ENCODE measurements at places on chromosomes 16 and 17.

DNA sequence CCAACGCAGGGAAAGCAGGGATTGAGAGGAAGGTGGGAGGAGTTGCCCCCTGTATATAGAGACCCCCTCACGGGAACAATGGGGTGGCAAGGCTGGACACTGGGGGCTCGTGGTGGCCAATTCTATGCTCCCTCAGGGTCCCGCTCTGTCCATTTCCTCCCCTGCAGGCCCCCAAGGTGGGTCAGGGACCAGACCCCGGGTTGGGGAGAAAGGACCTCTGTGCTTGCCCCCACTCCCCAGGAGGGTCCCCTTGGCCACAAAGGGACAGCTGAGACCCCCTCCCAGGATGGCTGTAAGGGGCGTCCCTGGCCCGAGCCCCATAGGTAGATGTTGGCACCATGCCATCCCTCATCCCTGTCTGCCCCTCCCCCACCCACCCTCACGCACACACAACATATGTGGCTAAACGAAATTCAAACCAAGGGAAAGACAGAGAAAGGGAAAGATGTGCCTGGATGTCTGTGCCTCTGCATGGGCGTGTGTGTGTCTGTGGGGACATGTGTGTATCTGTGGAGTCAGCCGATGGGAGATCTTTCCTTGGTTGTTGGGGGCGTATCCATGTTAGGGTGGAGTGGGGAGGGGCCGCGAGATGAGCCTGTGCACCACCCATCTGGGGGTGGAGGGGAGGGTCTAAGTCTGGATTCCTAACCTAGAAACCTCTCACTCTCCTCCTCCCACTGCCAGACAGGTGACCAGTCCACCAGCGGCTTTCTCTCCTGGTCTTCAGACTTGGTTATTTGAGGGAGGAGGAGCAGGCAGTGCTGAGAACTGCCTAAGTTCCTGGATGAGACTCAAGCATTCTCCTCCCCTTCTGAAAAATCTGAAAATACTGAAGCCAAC, 642 bp upstream of the NEUROD2 start:
- peaks cover 49% of the 10 kb centered on the region for H3K36me3 ChIP-seq
- peaks cover 100% of the 10 kb centered on the region for H3K27me3 ChIP-seq
- peak; percentile 88 for DNase-seq
- H3K27ac ChIP-seq: no peak overlapping the region

- peak overlapping the region; percentile 64 for H3K4me3 ChIP-seq
- H3K36me3 ChIP-seq: peaks cover 98% of the 10 kb centered on the region
- H3K27me3 ChIP-seq: no peaks in the 10 kb centered on the region
- peak; percentile 91 for DNase-seq
Observed at GRCh38 chr17:50064253-50065001, 8.5 kb downstream of the ITGA3 start.

DNA sequence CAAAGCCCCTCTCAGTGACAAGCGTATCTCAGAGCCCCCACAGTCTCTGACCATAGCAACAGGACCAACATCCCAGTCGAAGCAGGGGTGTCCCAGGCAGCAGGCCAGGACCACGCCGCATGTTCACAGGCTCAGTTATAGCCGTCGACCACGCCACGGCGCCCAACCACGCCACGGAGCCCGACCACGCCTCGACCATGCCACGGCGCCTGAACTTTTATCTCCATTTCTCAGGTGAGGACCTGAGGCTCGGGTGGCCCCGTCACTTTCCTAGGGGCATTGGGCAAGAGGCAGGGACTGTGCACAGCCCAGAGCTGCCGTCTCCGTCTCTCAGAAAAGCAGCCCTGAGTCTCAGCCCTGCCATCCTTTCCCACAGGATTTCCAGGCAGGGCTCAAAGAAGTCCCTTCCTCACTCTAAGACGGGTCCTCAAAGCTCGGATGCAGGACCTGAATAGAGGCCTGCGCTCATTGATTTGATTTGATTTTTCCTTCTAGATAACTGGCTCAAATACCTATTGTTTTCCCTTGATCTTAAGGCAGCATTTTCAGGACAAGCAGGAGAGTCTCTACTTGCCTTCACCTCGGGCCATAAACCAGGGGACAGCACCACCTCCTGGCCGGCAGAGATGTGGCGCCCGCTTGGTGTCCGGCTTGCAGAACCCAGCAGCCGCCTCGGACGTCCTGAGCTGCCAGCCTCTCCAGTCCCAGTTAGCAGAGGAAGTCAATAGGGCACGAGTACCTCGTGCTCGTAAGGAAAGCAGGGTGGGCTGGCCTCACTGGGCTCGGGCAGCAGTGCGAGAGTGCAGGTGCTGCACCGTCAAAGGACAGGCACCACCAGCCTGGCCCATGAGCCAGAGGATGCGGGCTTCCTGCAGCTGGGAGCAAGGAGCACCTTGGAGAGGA, 38.8 kb downstream of the C16orf95 start:
- DNase-seq: peak; percentile 90
- no peaks in the 10 kb centered on the region for H3K36me3 ChIP-seq
- H3K4me3 ChIP-seq: peak overlapping the region; percentile 57
- peaks cover 66% of the 10 kb centered on the region for H3K27me3 ChIP-seq

DNA sequence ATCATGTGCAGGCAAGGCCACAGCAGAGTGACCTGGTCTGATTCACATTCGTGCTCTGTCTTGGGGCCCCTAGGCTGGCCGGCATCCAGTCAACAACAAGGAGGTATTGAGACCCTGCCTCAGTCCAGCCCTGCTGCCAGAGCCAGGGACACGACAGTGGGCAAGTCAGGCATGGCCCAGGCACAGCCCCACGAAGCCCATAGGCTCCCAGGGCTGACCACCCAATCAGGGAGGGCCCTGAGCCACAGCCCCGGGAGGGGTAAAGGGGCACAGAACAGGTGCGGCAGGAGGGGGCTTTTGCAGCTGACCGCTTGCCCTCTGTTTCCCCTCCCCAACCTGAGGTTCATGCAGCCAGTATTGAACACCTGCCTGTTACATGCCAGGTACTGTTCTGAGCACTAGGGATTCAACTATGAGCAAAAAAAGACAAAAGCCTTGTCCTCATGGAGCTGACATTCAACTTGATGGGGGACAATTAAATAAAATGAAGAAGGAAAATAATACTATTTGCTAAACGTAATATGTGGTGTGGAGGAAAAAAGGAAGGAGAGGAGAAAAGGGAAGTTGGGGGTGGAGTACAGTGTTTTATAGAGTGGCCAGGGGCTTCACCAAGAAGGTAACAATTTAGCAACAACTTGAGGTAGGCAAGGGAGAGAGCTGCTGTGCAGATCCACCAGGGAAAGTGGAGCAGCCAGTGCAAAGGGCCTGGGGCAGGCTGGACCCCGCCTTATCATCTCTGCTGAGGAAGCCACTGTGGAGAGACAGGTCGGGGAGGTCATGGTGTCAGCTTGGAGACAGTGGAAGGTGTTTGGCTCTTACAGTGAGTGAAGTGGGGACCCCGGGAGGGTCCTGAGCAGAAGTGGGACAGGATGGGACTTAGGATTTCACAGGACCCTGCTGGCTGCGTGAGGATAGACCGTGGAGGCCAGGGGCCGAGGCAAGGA, 6.1 kb downstream of the DRC3 start:
- H3K27me3 ChIP-seq: peaks cover 10% of the 10 kb centered on the region
- H3K27ac ChIP-seq: no peak overlapping the region

GRCh38 chr17:39573447-39574298, 34.0 kb downstream of the NEUROD2 start:
- DNase-seq: peak; percentile 93
- peak overlapping the region; percentile 74 for H3K27ac ChIP-seq
- H3K4me1 ChIP-seq: peaks cover 7% of the 10 kb centered on the region

DNA sequence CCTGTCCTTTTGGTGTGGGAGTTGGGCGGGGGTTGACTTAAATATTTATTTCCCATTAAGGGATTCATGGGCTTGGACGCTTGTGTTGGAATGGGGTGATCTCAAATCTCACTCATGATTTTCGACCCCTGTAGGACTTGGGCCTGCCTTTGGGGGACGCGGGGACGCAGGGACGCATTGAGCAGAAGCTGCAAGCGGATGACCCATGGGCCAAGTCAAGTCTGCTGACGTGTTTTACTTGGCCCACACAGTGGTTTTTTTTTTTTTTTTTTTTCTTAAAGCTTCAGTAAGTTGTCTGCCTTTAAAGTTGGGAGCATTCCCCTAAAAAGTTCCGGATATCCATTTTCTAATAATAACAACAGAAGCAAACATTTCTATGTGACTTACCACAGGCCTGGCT, 28.9 kb downstream of the CMIP start:
- H3K27ac ChIP-seq: no peak overlapping the region
- H3K4me1 ChIP-seq: peaks cover 21% of the 10 kb centered on the region
- H3K4me3 ChIP-seq: no peak overlapping the region

- peaks cover 55% of the 10 kb centered on the region for H3K27me3 ChIP-seq
- H3K4me3 ChIP-seq: no peak overlapping the region
- no peaks in the 10 kb centered on the region for H3K36me3 ChIP-seq
- H3K27ac ChIP-seq: no peak overlapping the region
Observed at GRCh38 chr16:31351942-31352325, 3.0 kb upstream of the ITGAX start.

- H3K36me3 ChIP-seq: no peaks in the 10 kb centered on the region
- H3K4me1 ChIP-seq: no peaks in the 10 kb centered on the region
- H3K27me3 ChIP-seq: peaks cover 79% of the 10 kb centered on the region
- H3K27ac ChIP-seq: no peak overlapping the region
- DNase-seq: no peak
- no peak overlapping the region for H3K4me3 ChIP-seq
Observed at GRCh38 chr17:77679589-77679988, 278.9 kb upstream of the TNRC6C start.

GRCh38 chr16:21719283-21719682, 55.5 kb downstream of the OTOA start:
- no peak overlapping the region for H3K27ac ChIP-seq
- H3K36me3 ChIP-seq: no peaks in the 10 kb centered on the region
- H3K4me1 ChIP-seq: no peaks in the 10 kb centered on the region
- no peaks in the 10 kb centered on the region for H3K27me3 ChIP-seq

DNA sequence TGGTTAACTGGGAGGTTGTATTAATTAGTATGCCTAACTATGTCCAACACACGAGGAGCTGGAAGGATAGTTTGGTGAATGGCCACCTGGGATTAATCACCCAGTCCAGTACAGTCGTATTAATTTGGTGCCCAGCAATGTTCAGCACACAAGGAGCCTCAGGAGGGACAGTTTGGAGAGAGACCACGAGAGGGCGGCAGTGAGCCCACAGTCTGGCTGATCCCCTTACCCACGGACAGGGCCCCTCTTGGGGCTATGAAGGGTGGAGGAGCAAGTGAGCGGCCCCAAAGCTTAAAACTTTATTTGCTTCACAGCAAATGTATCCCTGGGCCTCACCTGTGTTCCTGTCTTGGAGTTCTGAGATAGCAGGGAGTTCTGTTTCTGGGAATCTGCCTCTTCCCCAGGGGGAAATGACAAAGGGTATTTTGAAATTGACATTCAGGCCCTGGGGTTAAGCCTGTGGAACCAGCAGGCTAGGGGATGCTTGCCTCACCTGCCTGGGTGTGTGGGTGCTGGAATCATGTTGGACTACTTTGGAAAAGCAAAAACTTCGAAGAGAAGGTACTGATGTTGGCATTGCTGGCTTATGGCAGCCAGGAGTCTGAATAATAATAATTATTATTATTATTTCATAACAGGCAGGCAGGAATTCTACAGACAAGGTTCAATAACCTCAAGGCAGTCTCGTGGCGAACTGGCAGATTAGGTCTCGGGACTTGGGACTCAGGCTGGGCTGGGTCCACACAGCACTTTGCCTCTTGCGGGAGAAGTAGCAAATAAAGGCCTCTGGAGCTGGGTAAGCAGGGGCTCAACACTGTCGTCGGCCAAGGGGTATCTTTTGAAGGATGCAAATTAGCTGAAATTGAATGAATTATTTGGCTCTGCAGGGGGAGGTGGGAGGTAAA, 227.6 kb upstream of the ASIC2 start:
- no peaks in the 10 kb centered on the region for H3K36me3 ChIP-seq
- H3K27me3 ChIP-seq: peaks cover 39% of the 10 kb centered on the region
- no peak overlapping the region for H3K4me3 ChIP-seq

- DNase-seq: no peak
- no peak overlapping the region for H3K4me3 ChIP-seq
- H3K27me3 ChIP-seq: peaks cover 59% of the 10 kb centered on the region
- no peaks in the 10 kb centered on the region for H3K36me3 ChIP-seq
- H3K27ac ChIP-seq: no peak overlapping the region
- H3K4me1 ChIP-seq: no peaks in the 10 kb centered on the region
Observed at GRCh38 chr17:73695035-73695738, 50.9 kb upstream of the SDK2 start.

GRCh38 chr17:76252040-76252954, 12.0 kb upstream of the RNF157 start:
- peak overlapping the region; percentile 76 for H3K27ac ChIP-seq
- H3K27me3 ChIP-seq: no peaks in the 10 kb centered on the region
- no peaks in the 10 kb centered on the region for H3K36me3 ChIP-seq
- peak overlapping the region; percentile 1 for H3K4me3 ChIP-seq
- peaks cover 29% of the 10 kb centered on the region for H3K4me1 ChIP-seq

DNA sequence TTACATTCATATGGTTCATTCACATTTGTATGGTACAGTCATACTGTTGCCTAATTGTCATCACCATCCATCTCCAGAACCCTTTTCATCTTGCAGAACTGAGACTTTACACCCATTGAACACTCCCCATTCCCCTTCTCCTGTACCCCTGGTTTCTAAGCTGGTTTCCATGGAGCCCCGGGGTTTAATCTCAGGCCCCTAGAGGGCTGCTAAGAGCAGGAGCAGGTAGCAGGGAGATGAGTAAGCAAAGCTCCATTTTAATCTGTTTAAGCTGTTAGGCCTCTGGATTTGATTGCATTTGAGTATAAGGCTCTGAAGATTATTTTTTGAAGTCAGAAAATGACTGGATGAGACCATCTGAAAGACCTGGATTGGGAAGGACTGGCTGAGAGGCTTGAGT, 68.5 kb upstream of the RPL38 start:
- no peak overlapping the region for H3K4me3 ChIP-seq
- H3K4me1 ChIP-seq: no peaks in the 10 kb centered on the region
- no peak overlapping the region for H3K27ac ChIP-seq
- H3K27me3 ChIP-seq: peaks cover 80% of the 10 kb centered on the region
- H3K36me3 ChIP-seq: no peaks in the 10 kb centered on the region
- DNase-seq: no peak

GRCh38 chr16:82108774-82109173, 61.2 kb downstream of the MPHOSPH6 start:
- no peak overlapping the region for H3K27ac ChIP-seq
- peaks cover 9% of the 10 kb centered on the region for H3K4me1 ChIP-seq
- H3K36me3 ChIP-seq: no peaks in the 10 kb centered on the region
- DNase-seq: no peak

DNA sequence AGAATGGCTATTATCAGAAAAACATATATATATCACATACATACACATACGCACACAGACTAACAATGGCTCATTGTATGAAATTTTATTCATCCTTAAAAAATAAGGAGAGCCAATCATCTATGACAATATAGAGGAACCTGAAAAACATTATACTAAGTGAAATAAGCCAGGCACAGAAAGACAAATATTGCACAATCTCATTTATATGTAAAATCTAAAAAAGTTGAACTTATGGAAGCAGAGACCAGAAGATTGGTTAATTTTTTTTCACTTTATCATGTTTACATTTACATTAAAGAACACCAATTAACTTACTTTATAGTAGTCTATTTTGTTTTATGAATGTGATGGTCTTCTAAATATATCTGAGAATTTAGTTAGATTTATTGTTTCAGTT, 198.7 kb downstream of the KIF2B start:
- no peaks in the 10 kb centered on the region for H3K36me3 ChIP-seq
- H3K4me1 ChIP-seq: no peaks in the 10 kb centered on the region
- H3K27me3 ChIP-seq: no peaks in the 10 kb centered on the region
- no peak overlapping the region for H3K27ac ChIP-seq
- no peak for DNase-seq
